ENCODE measurements at places on chromosomes 6 and 20.

DNA sequence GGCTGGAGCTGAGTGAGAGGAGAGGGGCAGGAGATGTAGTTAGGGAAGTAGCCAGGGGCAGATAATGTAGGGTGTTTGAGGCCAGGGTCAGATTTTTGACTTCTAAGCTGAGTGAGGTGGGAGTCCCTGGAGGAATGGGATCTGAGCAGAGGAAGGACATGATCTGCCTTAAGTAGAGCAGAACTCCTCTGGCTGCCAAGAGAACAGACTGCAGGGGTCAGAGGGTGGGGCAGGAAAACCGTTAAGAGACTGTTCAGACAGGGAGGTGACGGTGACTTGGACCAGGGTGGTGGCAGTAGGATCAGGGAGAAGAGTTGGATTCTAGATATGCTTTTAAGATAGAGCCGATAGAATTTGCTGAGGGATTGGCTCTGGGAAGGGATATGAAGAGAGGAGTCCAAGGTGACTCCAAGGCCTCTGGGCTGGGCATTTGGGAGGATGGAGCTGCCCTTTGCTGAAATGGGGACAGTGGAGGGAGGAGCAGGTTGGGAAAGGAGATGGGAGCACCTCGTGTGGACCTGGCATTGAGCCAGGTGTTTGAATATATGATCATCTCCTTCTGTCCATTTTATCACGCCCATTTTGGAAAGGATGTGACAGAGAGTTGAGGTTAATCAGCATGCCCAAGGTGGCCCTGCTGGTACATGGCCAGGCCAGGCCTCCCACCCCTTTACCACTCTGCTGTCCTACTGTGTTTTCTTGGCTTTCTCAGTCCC is 18.8 kb downstream of the EYA2 start:
- DNase-seq = no peak

DNA sequence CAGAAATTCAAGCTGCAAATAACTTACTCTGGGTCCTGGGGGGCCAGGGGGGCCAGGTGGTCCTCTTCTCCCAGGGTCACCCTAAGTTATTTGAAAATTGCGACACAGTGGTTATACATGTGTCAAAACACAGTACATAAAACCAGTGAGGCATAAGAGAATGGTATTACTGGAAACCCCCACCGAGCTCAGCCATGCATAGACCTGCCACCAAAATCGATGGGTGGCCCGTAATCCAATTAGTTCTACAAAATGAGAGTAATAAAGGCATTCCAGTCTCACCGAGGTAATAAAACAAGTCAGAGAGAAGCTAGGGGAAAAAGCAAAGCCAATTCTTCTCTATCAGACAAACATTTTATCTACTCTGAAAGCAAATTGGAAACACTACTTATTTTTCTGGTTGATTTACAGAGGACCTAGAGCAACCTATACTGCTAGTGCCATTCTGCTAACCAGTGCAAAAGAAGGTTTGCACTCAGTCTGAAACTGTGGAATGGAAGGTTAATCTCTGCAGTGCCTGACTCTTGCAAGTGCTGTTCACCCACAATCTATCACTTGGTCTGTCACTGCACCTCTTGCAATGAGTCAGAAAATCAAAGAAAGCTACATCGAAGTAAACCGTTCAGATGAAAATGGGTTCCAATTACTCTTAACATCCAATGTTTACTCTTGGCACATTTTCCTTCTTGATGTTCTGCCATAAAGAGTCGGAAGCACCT is 32.4 kb downstream of the COL9A1 start:
- no peak for DNase-seq

GRCh38 chr6:162124710-162125435 is 602.7 kb downstream of the PRKN start:
- no peak for DNase-seq

- no peak for DNase-seq
Measured at GRCh38 chr6:41744236-41744787, 2.9 kb downstream of the PGC start.

- DNase-seq = no peak
Measured at GRCh38 chr6:11700118-11700718, 78.4 kb downstream of the ADTRP start.

DNA sequence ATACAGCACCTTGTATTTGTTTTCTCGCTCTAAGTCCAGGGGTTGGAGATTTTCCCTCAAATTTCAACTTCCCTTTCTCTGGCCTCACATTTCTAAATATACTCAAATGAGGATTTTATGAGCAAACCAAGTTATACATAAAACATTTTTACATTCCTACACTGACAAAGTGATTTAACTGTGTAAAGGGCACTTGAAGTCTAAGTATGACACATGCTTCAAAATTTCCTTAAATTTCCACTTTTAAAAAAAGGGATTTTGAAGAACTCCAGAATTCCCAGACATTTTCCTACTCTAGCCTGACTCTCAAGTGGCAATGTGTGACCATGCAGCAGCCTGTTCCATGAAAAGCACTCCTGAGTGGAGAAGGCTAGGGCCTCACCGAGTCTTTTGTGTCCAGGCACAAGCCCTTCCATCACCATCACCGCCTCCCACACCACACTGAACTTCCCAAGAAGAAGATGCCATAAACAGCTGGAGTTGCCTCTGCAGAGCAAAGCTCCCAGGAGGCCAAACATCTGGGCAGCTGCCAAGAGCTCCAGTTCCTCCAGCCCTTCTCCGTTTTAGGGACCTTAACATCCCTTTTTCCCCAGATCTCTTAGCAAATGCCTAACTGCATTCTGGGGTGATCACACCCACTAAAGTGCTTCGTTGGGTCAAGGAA is 68.9 kb downstream of the NCR2 start:
- DNase-seq = no peak

GRCh38 chr20:12044969-12045368 is 127.3 kb downstream of the BTBD3 start:
- no peak for DNase-seq

DNA sequence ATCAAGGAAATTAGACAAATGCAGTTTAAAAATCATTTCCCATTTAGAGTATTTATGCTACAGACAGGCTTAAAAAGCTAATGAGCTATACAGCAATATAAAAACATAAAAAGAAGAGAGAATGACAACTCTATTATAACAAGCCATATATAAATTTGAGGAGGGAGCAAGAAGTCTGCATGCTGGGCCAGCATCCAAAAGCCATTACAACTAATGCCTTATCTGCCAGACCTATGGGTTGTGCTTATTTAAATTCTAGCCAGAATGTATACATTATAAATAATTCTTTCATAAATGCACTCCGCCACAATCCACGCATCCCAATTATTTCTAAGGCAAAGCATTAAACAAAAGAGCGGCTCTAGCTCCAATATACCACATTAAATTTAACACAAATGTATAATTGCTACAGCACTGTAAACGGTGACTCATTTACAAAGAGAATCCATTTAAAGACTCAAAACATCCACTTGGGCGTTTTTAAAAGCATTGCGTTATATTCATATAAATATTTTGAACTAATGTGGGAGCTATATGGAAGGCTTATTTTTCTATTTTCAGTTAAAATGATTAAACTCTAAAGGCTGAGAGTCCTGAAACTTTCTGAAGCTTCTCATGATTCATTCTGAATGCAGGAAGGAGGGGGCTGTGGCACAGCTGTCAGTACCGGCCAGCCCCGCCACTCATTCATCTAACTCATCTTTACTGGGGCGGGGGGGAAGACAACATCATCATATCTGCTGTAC is 37.7 kb upstream of the RAB22A start:
- DNase-seq = no peak

- DNase-seq = no peak
Measured at GRCh38 chr6:5813625-5814027, 193.1 kb downstream of the NRN1 start.

Data from T-helper 2 cell (primary cell).